Activated CD8-positive, alpha-beta memory T cell treated with anti-CD3 and anti-CD28 coated beads for 36 hours (primary cell): ENCODE measurements at places on chromosomes 2 and 18. TPM values are rescaled to one million over a fixed set of nuclear protein-coding genes. Genes with fewer than 3 reads are reported as not detected.

Gene PDE1A
- not detected for total RNA-seq

Gene TOGARAM2
- 5.7 TPM for total RNA-seq

Gene HRH4
- not detected for total RNA-seq

Gene EGR4
- total RNA-seq = 0.48 TPM

Gene ILKAP
- total RNA-seq = 56.6 TPM

Gene DNAJC5G
- total RNA-seq = not detected

Gene SP5
- total RNA-seq = not detected

Gene RAB6C
- 0.06 TPM for total RNA-seq

Gene HOXD13
- not detected for total RNA-seq
